ENCODE measurements at places on chromosomes 6 and 20. TPM values are rescaled to one million over a fixed set of nuclear protein-coding genes. Genes with fewer than 3 reads are reported as not detected.

Gene BTN1A1
- not detected for total RNA-seq

Gene RBM24
- total RNA-seq, result 3.1 TPM

DNA sequence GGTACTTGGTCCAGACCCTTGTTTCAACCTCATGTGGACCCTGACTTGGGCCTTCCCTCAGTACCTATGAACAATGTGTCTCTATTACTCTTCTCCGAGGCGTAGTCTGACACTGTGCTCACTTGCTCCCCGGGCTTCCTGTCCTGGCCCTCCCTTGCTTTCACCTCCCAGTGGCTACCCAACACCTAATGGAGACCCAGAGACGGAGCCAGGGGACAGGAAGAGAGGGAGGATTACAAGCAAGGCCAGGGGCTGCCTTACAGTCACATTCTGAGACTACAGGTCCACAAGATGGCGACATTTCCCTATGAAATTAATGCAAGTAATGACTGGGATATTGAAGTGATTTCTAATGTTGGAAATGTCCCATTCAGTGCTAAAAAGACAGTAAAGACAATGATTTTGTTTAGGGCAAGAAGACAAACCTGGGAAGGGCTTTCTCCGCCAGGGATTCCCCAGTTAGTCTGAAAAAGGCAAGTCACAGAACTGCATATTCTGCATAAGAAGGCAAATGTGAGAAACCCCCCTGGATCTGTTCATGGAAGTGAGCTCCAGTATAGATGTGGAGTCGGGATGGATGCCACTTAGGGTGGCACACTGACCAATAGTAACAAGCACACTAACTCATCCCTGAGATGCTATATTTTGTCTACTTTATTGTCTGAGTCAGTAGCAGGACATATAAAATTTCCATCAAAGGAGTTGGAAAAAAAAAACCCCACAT lies 44.0 kb upstream of the ZBTB24 start:
- DNase-seq, result no peak

DNA sequence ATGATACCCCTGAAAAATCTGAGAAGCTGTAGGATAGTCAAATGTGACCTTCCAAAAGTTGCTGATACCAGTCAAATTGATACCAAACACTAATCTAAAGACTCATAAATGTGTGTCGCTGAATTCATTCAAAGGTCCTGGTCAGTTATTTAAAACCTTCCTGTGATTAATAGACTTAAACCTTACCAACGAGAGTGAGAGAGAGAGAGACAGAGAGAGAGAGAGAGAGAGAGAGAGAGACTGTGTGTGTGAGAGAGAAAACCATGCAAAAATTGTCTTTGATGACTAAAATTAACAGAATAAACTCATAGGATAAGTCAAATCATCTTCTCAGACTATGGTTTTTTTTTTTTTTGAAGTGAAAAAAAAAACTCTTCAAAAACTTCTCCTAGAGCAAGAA lies 370.9 kb upstream of the HS3ST5 start:
- no peak for DNase-seq

GRCh38 chr6:64504503-64504902 lies 868.9 kb downstream of the PHF3 start:
- DNase-seq, result no peak

- no peak for DNase-seq
These were observed 12.4 kb upstream of the HMGN3 start for GRCh38 chr6:79246891-79247290.

Measured in sciatic nerve (tissue), 2 donors.